Stimulated activated CD8-positive, alpha-beta memory T cell treated with anti-CD3 and anti-CD28 coated beads, Interleukin-15, amount 100 ng/mL, for 24 hours (primary cell): ENCODE measurements at places on chromosomes 2 and 18.

DNA sequence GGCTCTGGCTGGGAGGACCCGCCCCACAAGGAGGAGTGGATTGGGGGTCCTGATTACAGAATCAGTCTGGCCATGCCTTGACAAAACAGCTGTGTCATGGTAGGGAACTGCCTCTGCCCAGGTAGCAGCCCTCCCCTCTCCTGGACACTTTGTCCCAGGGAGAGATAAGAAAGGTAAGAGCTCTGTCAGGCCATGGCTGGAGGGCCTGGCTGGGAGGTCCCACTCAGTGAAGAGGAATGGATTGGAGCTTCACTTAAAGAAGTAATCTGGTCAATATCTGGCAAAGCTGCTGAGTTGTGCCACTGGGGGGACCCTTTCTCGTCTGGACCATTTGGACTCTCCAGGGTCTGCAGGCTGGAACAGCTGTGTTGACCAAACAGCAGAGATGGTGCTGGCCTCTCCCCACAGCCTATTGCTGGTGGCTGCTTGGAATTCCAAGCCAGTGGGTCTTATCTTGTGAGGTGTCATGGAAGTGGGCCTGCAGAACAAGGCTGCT is 75.4 kb downstream of the EPC2 start:
- no peak for DNase-seq

- DNase-seq: no peak
Measured at GRCh38 chr18:79400591-79401381, 5.1 kb downstream of the NFATC1 start.

- no peak for DNase-seq
Measured at GRCh38 chr2:107005853-107006252, 119.9 kb upstream of the ST6GAL2 start.

DNA sequence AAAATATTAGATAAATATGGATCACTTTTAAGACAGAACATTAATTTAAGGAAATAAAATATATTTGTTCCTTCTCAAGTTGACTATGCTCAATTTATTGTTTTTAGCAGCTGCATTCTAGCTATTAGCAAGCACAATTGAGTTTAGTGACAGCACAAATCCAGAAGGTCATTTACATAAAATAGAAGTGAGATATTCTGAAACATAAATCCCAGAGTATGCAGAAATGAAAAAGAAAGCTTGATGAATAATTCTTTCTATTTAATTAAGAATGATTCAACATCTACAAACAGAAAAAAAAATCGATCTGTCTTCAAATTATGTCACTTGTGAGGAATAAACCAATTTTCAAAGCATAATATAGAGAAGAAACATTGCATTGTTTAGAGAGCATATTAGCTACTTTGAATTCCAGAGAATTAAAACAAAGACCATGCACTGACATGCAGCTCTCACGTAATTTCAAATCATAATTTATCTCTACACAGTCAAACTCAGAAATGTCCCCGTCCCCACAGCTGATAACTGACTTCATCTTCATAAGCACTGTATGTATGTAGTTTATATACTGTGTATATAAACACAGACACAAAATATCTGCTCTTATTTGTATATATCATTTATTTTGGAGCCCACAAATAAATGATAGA is 458.4 kb downstream of the TMX3 start:
- no peak for DNase-seq

- no peak for DNase-seq
Measured at GRCh38 chr18:44452346-44452745, 228.3 kb upstream of the SETBP1 start.

DNA sequence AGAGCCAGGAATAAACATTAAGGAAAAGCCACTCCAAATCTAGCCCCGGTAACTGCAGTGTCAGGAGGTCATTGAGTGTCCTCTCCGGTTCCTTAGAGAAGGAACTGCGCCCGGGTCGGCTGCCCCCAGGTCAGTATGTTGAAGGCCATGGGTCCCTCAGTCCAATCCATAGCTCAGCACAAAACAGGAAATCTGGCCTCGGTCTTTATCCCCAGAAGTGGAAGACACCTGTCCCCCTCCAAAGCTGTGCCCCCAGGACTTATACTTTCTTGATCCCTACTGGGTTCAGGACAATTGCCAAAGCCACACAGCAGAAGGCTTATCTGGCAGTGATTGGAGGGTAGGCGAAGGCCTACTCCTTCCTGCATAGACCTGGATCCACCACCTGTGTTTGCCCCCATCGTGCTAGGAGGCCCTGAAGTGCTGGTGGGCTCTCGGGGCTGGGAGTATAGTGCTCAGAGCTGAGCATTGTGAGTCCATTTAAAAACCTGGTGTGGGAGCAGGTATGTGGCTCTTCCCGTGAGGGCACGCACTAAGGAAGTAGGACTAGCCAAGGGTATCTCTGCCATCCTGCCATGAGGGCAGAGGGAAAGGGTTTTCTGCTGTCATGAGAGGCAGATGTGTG is 178.6 kb downstream of the SEPTIN10 start:
- no peak for DNase-seq

- DNase-seq: no peak
Measured at GRCh38 chr18:13493725-13494124, 232.6 kb downstream of the FAM210A start.

- no peak for DNase-seq
Measured at GRCh38 chr2:776487-776886, 99.3 kb upstream of the TMEM18 start.

- DNase-seq: no peak
Measured at GRCh38 chr2:187442378-187442777, 5.7 kb downstream of the CALCRL start.

DNA sequence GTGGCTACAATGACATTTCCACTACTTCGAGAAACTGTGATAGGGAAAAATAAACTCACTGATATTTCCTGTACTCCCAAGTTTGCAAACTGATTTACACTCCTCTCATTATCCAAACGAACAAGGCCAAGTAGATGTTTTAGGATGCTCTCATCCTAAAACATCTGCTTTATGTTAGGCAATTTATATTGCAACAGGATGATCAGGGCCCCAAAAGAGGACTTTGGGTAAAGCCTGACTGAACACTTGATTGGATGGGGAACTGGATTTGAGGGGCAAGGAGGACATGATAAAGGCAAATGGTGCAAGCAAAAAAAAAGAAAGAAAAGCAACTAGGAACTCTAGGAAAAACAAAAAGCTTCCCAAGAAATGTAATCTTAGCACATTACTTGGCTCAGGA is 2.1 kb upstream of the HES6 start:
- DNase-seq: no peak

DNA sequence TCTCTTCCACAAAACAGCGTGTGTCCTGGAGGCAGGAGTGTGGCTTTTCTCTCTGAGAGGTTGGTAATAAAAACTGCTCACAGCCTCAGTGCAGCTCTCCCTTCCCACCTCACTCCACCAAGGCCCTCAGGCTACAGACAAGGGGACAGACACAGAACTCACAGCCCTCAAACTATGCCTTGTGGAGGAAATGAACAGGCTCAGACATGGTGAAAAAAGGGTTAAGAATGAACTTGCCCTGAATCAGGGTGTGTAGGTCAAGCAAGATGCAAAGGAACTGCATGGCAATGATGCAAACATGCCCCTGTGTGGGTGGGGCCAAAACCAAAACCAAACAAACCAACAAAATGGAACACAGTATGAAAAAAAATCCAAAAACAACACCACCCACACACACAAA is 125.8 kb downstream of the GALNT14 start:
- no peak for DNase-seq

- no peak for DNase-seq
Measured at GRCh38 chr2:88471083-88471942, 18.8 kb upstream of the FOXI3 start.

DNA sequence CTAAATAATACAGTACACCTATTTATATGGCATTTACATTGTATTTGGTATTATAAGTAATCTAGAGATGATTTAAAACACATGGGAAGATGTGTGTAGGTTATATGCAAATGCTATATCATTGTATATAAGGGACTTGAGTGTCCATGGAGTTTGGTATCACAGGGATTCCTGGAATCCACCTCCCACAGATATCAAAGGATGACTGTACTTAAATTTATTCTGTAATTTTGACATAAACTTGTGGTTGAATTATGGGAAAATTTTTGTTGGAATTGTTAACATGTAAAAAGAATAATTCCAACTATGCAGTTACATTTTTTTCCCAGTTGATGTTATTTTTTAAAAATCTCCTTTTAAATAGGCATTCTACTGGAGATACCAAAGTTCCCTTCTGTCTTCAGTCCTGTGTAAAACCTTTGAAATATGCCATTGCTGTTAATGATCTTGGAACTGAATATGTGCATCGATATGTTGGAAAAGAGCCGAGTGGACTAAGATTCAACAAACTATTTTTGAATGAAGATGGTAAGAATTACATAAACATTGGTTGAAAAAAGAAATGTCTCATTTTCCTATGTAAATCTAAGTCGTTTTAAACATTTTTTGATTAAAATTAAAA is 24.1 kb downstream of the GLS start:
- DNase-seq: no peak

DNA sequence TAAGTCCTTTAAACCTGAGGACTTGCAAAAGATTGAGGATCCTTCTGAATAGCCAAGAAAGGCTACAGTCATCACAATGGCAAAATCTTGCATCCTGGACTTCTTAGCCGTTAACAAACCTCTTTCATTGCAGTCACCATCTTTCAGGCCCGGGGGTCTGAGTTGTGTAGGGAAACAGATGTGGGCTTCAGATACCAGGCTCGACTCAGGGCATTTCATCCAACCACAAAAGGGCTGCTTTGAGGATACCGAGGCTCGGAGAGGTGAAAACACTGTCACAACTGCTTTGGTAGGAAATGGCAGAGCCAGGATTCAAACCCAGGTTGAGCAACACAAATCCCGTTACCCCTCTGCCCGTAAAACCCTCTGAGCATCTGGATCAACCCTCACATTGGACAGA is 147.4 kb downstream of the TFCP2L1 start:
- no peak for DNase-seq

DNA sequence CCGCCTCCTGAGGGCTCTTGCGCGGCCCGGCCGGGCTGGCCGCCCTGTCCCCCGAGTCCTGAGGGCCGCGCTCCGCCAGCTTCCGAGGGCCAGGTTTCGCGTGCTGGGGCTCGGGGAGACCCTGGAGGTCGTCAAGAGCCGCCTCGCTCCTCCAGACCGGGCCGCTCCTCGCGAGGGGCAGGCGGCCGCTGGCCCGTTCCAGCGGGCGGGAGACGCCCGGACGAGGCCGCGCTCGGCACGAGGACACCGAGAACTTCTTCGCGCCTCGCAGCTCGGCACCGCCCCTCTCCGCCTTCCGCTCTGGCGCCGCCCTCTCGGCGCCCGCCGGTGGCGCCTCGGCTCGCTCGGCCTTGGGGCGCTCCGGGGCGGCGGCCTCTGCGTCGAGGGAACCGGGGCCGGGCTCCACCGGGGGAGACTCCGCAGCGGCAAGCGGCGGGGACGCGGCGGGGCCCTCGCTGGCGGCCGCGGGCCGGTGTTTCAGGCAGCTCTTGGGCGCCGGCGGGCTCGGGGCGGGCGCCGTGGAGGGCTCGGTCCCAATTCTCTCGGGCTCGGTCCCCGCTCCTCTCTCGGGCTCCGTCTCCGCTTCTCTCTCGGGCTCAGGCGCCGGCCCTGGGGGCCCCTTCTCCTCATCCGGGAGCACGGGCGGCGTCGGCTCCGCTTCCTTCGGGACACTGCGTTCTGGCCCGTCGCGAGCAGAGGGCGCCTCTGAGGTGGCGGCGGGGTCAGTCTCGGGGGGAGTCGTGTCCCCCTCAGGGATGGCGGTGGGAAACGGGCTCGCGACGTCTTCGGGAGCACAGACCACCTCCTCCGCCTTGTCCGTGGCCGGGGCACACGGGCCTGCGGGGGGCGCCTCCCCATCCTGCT is 91.6 kb upstream of the MGAT4A start:
- peak; percentile 37 for DNase-seq

DNA sequence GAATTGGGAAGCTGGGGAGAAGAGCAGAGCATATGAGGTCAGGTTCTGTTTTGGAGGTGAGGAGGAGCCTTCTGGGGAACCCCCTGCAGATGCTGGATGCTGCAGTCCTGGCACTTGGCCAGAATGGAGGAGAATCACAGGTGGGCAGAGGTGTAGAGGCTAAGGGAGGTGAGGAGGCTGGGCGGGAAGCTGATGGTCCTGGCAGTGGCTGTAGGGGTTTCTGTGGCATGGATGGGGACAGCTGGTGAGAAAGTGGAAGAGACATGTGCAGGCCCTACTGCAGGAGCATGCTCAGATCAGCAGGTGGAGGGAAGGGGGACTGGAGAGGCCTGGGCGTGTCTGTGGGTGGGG is 101.3 kb downstream of the DYSF start:
- DNase-seq: no peak

GRCh38 chr2:231900486-231900942 is 25.7 kb downstream of the NPPC start:
- peak; percentile 47 for DNase-seq

GRCh38 chr2:112846031-112846430 is 9.5 kb upstream of the IL1B start:
- no peak for DNase-seq

DNA sequence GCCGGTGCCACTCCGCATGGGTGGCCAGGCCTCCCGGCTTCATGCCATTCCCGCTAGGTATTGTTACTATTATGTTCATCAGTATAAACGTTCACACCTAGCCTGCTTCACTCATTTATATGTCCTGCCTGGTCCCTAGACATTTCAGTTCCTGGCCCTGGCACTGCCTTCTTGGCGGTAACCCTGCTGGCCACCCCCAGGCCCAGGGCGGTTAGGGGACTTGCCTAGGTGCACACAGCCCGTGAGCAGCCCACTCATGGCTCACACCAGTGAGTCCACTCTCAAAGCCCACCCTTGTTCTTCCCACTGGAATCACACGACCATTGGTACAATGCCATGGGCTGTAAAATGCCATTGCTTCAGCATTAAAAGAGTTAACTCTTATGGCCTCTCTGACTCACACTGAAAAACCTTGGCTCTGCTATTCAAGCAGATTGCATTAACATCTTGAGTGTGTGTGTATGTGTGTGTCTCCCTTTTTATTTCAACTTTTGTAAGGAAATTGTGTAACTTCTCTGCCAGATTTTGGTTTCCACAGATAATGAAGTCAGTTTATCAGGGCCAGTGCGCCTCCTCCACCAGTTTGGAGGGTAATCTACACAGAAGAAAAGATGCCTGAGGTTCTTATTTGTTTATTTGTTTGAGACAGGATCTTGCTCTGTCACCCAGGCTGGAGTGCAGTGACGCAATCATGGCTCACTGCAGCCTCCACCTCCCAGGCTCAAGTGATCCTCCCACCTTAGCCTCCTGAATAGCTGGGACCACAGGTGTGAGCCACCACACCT is 74.2 kb downstream of the RAB31 start:
- DNase-seq: no peak

GRCh38 chr18:58970943-58971790 is 106.5 kb downstream of the ZNF532 start:
- no peak for DNase-seq

DNA sequence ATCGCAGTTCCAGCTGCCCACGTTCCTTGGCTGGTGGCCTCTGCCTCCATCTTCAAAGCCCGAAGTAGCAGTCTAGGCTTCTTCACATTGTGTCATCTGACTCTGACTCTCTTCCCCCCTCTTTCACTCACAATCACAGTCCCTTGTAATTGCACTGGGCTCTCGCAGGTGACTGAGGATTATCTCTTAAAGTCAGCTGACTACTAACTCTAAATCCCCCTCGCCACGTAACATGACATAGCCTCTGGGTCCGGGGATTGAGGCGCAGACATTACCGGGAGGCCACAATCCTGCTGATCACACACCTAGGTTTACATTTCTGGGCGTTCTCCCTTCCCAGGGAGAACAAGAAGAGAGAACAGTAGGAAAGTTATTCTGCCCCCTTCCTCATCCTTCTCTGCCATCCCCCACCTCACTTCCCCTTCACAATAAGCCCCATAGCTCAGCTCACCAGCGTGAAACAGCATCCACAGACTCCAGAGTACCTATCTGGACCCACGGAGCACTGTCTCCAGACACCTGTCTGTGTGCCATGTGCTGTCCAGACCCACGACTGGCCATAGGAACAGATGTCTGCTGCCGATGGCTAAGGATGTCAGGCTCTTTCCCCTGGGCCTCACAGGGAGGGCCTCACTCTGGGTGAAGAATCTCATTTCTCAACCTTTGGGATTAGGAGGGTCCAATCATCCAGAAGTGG is 64.3 kb upstream of the FZD7 start:
- no peak for DNase-seq
